ENCODE measurements at places on chromosomes 4 and X. TPM values are rescaled to one million over a fixed set of nuclear protein-coding genes. Genes with fewer than 3 reads are reported as not detected.

CLGN gene
- 4.5 TPM for total RNA-seq

- DNase-seq = no peak
These were observed 105.6 kb upstream of the PGRMC2 start for GRCh38 chr4:128393101-128393704.

MAGEC1 gene
- total RNA-seq = not detected

DNA sequence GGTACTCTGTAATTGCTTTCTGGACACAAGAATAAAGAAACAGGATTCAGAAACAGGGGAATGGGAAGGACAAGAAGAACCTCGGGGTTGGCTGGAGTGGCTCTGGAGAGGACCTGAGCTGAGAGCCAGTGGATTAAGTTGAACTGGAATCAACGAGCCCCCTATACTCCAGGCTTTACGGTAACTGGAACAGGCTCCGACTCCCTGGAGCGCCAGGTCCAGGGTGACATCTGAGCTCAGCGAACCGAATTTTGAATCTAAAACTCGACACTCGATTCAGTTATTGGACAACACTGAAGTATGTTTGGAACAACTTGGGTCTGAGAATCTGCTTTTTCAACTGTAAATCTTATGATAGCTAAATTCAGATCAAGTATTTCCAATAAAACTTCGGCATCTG, 23.9 kb downstream of the HMX1 start:
- no peak for DNase-seq

TRIM60 gene
- total RNA-seq = not detected

- DNase-seq = peak; percentile 80
These were observed 20.1 kb upstream of the ARAF start for GRCh38 chrX:47540754-47541538.

- no peak for DNase-seq
These were observed 37.6 kb downstream of the PHKA1 start for GRCh38 chrX:72676465-72676864.

DNA sequence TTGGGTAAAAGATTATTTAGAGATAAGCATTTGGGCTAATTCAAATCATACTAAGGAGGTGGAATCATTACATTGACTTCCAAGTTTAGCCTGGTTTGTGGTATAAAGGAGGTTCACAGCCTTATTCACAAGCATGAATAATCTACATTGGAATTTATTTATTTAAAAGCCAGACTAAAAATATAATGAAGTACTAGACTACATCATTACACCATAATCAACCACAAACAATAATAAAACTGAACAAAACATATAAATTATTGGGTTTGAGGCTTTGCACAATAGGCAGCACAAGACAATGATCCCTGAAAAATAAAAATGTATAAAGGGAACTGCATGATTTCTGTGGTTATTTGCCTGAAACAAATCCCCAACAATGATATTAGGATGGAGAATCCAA, 314.0 kb downstream of the GBA3 start:
- no peak for DNase-seq

DNA sequence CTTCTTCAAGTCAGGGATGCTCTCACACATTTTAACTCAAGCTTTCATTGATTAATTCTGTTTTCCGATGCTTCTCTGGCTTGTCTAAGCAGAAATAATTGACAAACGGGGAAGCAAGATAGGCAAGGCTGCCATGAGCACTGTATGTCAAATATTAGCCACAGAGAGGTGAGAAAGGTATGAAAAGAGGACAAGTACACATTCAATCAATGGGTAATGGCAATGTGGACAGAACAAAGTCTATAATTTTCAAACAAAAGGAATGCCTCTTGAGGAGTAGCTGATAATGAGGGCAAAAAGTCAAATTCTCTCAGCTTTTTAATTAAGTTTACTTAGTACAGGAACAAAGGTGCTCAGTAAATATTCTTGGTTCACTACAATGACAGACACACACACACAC, 19.6 kb downstream of the COX7B2 start:
- no peak for DNase-seq

DNA sequence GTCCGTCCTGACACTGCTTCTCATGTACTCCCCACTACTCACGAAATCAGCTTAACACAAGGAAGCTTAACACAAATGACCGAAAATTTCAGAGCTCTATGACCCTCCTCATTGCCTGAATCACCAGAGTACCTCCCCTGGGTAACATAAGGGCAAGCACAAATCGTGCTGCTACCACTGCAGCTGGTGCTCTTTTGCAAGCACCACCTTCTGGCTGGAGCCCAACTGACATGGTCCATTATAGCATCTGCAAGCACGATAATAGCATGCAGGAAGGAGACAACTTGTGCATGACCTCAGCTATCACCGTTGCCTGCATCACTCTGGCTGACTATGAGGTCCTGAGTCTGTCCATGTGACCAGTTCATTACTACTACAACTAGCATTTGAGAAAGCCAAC, 308.0 kb downstream of the TEX13C start:
- no peak for DNase-seq

DNA sequence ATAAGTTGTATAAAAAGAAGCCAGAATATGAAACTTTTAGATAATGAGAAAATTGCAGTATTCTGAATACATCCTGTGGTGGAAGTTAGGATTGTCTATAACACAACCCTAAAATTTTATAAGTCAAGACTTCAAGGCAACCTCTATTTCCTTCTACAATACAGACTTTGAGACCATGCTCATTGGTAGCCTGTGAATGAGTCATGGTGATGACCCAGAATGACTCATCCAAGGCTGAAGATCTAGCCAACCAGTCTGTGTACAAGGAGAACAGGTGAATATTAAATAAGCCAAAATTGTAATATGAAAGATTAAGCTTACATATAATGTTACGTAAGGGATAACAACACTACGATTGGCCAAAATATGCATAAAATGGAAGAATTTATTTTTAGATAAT, 475.9 kb upstream of the GALNT7 start:
- no peak for DNase-seq

RPA4 gene
- 0.82 TPM for total RNA-seq

ABLIM2 gene
- 9.4 TPM for total RNA-seq

MAGEA3 gene
- not detected for total RNA-seq

DNA sequence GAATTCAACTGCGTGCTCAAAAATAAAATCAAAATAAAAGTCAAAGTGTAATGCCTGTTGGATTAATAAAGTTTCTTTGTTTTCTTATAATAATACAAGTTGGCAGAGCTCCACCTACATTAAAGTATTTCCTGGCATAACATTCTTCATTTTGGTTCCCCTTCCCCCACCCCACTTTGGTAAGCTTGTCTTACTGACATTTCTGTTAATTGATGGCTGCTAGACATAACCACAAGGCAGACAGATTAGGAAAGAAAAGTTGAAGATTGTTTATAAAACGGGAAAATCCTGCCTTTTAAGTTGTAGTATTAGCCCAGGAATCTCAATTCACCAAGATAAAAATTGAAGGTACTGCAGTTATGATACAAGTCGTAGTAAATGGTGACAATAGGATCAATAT, 246.5 kb upstream of the RPS6KA3 start:
- no peak for DNase-seq

USP26 gene
- not detected for total RNA-seq

DNA sequence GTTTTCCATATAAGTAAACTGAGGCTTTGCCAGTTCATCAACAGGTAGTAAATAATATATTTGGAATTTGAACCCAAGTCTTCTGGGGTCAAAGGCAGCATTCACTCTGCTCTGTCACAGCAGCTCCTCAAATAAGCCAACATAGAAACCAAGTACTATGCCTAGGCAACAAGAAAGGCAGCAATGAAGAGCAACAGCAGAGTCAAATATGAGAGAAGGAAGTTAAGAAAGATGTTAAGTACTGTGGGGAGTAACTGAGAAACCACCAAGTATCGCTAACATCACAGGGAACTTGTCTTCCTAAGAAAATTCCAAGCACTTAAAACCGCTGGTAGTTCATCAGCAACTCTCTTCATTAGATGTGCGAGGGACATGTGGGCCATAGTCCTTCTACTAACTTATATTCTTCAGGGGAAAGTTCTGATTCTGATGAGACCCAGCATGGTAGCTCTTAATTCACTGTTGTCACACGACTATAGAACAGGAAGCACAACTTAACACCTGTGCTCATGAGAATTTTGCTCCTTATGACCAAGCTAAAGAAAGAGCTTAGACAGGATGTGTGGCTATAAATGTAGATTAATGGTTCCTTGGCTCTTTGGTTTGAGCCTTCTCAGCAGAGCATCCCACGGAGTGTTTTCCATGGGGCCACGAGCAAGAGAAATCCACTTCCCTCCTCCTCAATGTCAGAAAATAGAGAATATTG, 107.8 kb downstream of the AR start:
- no peak for DNase-seq

DNA sequence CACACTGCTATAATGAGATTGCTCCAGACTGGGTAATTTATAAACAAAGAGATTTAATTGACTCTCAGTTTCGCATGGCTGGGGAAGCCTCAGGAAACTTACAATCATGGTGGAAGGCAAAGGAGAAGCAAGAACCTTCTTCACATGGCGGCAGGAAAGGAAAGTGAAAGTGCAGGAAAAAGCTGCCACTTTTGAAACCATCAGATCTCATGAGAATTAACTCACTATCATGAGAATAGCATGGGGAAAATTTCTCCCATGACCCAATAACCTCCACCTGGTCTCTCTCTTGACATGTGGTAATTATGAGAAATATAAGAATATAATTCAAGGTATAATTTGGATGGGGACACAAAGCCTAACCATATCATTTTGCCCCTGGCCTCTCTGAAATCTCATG, 884.2 kb downstream of the GLUD2 start:
- no peak for DNase-seq
